ENCODE measurements at places on chromosomes 4 and X.

DNA sequence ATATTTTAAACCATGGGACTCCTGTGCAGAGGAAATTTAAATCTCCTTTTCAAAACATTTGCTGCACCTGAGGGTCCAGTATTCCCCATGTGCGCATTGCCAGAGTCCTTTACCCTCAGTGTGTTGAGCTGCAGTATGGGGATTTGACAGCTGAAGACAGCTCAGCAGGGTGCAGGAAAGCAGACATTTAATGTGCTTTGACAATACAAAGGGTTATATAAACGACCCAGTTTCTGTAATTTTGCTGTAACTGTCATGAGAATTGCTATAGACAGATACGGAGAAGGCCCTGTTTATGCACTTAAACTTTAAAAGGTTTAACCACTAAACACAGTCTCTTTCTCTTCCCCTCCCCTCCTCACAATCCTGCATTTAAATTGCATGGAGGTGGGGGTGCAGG, 393.4 kb downstream of the MID1IP1 start:
- DNase-seq: no peak

- no peak for DNase-seq
These were observed 23.2 kb downstream of the PSMD10 start for GRCh38 chrX:108068121-108068520.

GRCh38 chr4:26510334-26510964, 20.2 kb upstream of the CCKAR start:
- no peak for DNase-seq

DNA sequence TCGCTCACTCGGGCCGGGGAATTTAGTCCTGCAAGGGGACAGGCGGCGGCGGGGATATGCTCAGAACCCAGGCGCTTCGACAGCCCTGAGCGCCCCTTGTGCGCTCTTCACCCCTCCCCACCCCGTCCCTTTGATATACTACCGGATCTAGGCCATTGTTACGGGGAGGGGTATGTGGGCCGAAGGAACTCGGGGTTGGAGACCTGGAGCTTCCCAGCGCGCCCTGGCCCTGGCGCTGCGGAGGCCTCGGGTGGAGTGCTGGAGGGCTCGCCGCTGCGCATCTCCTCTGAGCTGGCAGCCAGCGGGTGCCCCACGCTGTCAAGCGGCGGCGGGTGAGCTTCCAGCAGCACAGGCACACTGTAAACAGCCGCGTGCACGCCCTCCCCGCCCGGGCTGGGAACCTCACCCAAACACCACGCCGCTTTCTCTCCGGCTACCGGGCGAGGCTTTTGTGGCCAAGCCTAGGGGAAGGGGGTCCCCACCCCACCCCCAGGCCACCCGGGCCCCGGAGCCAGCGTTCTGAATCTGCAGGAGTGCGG, 54.5 kb upstream of the BCOR start:
- no peak for DNase-seq

- DNase-seq: no peak
These were observed 47.2 kb downstream of the AFAP1 start for GRCh38 chr4:7892212-7893019.

All from GDM1 (cell line).